ENCODE measurements at places on chromosomes 12 and 14. TPM values are rescaled to one million over a fixed set of nuclear protein-coding genes. Genes with fewer than 3 reads are reported as not detected.
A peak's percentile ranks its signal among the peaks of the same experiment; 100 is the strongest.

The TPH2 gene
- not detected for total RNA-seq

The CCDC38 gene
- total RNA-seq = not detected

The GCN1 gene
- total RNA-seq = 163 TPM

- DNase-seq = no peak
Observed at GRCh38 chr14:69259527-69260189, at the start of gene GALNT16. Gene GALNT16, plus strand, starts transcription at chr14:69260158. Its CDS starts 133 bp downstream, at chr14:69260291.

DNA sequence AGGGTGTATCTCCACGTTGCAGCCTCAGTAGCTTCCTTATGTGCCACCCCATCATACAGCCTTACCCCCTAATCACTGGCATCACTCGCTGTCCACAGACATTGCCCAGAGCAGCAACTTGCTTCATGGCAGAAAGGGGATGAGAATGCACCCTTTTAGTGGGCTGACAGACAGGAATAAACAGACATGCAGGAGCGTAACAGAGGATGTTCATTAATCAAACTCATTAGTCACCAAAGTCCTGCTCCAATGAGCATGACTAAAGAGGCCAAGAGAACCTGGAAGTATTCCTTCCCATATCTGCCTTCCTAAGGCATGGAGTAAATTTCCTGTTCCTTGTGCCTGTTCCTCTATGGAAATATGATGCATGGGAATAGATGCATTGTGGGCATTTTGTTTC, 197.0 kb downstream of the PHLDA1 start:
- no peak for DNase-seq

GRCh38 chr14:88908216-88908615, 83.8 kb downstream of the TTC8 start:
- no peak for DNase-seq

DNA sequence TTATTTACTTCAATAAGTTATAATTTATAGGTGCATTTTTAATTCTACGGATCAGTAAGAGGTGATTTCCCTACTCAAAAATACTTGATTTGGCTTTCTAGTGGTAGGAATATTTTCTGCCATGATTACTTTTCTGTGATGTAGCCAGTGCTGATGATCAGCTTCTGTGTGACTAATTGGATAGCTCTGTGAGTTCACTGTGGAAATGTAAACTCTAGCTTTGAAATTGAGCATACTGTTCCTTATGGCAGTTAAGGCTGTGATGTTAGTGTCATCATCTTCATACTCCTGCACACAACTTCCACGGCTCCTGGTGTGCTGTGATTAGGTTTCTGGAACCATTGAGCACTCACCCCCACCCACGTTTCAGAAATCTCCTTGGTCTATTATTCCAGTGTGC, 48.2 kb downstream of the PLEKHA5 start:
- no peak for DNase-seq

GRCh38 chr14:20631023-20631879, 10.2 kb downstream of the OR6S1 start:
- peak; percentile 21 for DNase-seq

GRCh38 chr14:95698287-95698686, 12.1 kb downstream of the TCL1B start:
- DNase-seq = no peak

All from CD8-positive, alpha-beta T cell (primary cell).